ENCODE measurements at places on chromosomes 11 and 22.

DNA sequence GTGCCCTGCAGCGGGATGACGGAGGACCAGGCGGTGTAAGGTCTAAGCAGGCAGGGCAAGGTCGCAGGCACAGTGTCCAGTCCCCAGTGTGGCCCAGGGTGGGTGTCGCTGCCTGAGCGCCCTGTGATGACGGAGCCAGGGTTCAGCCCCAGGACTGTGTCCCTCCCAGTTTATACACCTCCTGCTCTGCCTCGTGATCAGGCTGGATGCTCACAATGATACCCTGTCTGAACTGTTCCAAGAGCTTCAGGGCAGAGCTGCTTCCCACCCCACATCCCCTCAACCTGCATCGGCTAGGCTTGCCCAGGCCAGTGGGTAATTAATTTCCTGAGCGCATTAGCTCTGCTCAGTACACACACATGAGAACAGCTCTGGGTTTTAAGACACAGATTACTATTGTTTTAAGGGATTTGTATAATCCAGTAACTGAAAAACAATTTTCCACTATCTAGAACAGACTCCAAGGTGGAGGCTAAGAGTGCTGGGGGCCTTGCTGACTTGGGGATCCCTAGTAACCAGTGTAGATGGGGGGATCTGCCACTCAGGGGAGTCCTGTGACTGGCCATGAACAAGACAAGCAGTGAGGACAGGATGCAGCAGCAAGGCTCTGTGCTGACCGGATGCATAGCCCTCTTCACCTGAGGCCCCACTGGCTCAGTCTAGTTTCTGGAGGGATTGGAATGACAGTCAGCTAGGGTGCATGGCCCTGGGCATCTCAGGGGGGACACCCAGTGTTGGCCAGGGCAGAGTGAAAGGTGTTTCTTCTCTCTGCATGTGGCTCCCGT, 34.1 kb downstream of the GNAZ start:
- DNase-seq, result no peak

DNA sequence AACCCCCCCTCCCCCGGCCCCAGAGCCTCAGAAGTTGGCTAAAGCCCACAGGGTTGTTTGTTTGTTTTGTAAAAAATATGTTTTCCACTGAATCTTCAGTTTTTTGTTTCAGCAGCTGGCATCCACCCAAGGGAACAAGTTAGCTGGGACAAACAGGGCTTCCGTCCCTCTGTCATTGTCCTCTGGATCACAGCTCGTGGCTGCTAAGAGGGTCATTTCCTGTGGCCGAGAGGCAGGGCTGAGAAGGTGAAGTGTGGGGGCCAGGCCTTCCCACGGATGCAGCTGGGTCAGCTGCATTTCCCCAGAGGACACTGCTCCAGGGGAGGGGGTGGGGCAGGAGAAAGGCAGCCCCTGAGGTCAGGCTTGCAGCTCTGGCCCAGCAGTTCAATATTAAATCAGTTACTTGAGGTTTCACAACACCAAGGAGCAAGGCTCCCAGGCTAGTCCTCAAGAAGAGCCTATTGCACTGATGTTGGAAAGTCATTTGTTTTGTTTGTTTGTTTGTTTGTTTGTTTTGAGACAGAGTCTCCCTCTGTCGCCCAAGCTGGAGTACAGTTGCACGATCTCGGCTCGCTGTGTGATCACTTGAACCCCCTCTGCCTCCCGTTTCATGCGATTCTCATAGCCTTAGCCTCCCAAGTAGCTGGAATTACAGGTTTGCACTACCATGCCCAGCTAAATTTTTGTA, 34.4 kb upstream of the SMTN start:
- no peak for DNase-seq

DNA sequence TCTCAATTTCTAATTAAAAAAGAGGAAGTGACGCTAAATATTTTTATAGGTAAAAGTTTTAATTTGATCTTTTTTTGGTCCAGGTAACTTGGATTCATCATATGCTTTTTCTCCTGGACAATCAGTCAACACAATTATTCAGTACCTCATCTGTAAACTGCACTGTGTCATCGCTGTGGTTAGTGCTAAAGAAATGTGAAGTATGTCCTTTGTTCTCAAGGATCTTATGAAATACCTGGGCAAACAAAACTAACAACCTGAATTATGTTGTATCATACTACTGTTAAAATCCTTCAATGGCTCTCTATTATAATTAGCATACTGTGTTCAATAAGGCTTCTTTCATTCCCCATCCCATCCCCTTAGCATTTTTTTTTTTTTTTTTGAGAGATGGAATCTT, 19.9 kb upstream of the SCN3B start:
- no peak for DNase-seq

GRCh38 chr22:33741025-33741424, 179.3 kb downstream of the LARGE1 start:
- DNase-seq, result no peak

GRCh38 chr22:28999919-29000556, 61.6 kb downstream of the C22orf31 start:
- no peak for DNase-seq

DNA sequence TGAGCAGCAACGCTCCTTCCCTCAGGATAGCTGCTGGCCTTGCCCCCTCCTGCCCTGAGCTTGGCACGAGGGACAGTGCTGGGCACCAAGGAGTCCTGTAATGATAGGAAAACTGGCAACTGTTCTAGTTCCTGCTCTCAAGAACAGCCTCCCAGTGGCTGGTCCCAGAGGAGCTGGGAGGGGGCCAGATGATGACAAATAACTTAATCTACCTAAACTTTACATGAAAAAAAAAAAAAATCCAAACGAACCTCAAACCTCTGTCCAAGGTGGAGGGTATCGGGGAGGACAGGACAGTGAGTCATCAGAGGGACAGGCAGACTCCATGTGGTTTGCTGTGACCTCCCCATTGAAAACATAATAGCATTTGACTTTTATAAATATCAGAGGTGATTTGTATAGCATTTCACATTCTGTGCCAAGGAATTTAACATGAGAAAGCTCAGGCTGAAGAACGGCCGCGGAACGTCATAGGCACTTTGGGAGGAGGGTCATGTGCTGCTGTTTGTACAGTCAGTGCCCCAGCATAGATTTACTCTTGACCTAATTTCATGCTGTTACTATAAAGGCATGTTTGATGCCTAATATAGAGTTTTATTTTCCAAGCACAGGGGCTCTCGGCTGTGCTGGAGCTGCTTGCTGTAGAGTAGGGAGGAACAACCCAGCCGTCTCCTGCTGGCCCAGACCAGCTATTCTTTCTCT, 98.2 kb upstream of the NNMT start:
- no peak for DNase-seq

DNA sequence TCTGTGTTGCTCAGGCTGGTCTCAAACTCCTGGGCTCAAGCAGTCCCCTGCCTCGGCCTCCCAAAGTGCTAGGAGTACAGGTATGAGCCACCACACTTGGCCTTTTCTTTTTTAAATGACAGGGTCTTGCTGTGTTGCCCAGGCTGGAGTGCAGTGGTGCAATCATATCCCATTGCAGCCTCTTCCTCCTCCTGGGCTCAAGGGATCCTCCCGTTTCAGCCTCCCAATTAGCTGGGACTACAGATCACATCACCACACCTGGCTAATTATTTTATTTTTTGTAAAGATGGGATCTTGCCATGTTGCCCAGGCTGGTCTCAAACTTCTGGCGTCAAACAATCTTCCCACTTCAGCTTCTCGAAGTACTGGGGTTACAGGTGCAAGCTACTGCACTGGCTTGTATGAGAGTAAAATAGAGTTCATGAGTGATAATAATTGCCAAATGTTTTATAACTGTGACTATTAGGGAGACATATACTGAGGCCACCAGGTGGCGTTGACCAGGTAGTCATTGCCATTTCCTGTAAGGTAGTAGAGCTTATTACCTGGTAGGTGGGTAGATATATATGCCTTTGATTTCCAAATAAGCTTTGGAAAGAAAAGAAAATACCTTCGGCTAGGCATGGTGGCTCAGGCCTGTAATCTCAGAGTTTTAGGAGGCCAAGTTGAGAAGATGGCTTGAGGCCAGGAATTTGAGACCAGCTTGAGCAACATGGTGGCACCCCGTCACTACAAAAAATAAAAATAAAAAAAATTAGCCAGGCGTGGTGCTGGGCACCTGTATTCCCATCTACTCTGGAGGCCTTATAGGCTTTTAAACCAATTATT, 5.4 kb downstream of the FDX1 start:
- DNase-seq, result no peak

- no peak for DNase-seq
These were observed 99.3 kb upstream of the FSHB start for GRCh38 chr11:30131535-30131934.

DNA sequence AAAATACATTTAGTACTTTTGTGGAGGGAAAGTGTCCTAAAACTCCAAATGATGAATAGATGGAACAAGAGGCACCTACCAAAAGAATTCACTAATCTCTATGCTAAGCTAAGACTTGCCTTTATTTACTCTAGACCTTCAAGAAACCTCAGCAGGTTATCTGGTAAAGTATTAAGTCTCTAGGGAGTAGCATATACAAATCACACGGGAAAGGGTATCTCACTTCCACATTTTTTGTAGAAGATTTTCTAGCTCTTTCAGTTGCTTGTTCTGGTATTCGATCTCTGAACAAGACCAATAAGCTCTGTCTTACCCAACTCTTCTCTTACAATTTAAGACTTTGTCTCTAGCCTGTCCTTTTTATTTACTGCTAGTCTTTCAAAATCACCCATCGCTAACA, 18.1 kb upstream of the CADM1 start:
- DNase-seq, result no peak

- no peak for DNase-seq
These were observed 816.9 kb upstream of the LUZP2 start for GRCh38 chr11:23679981-23680380.

- no peak for DNase-seq
These were observed 69.0 kb upstream of the THY1 start for GRCh38 chr11:119491753-119492510.

DNA sequence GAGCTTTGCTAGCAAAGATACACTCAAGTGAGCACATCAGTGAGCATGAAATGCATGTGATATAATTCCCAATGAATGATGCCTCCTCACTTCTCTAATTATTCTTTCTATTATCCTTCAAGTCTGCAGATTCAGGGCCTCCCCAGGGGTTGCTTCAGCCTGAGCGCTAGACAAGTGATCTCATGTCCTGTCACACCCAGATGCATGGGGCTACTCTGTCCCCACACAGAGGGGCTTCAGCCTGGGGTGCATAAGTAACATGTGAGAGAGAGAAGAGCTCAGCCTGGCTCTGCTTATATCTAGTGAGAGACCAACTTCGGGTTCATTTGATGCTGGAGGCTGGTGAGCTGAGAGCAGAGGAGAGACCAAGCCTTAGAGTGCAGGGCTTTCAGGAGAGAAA, 85.2 kb downstream of the VPREB1 start:
- no peak for DNase-seq
